ENCODE measurements at places on chromosomes 12 and 14.

- peak; percentile 35 for DNase-seq
Measured at GRCh38 chr14:43789458-43789857, 717.6 kb downstream of the FSCB start.

- DNase-seq: peak; percentile 65
Measured at GRCh38 chr14:45426685-45427282, 173.8 kb upstream of the MIS18BP1 start.

GRCh38 chr14:92451245-92451644 lies 62.3 kb upstream of the RIN3 start:
- no peak for DNase-seq

- DNase-seq: no peak
Measured at GRCh38 chr14:101196795-101197590, 293.5 kb upstream of the RTL1 start.

GRCh38 chr12:16573398-16574077 lies 32.4 kb downstream of the LMO3 start:
- DNase-seq: no peak

- DNase-seq: no peak
Measured at GRCh38 chr12:54421175-54421878, 2.3 kb upstream of the ITGA5 start.

- DNase-seq: no peak
Measured at GRCh38 chr12:43740511-43741100, 18.0 kb downstream of the PUS7L start.

- no peak for DNase-seq
Measured at GRCh38 chr12:62537551-62537950, 70.9 kb downstream of the MON2 start.

- DNase-seq: no peak
Measured at GRCh38 chr14:22814941-22815713, at the start of gene SLC7A7. Gene SLC7A7, minus strand, starts transcription at chr14:22815435. Its CDS starts 2,037 bp downstream, at chr14:22813398.

GRCh38 chr12:64205542-64205941 lies 16.6 kb downstream of the KICS2 start:
- DNase-seq: no peak

DNA sequence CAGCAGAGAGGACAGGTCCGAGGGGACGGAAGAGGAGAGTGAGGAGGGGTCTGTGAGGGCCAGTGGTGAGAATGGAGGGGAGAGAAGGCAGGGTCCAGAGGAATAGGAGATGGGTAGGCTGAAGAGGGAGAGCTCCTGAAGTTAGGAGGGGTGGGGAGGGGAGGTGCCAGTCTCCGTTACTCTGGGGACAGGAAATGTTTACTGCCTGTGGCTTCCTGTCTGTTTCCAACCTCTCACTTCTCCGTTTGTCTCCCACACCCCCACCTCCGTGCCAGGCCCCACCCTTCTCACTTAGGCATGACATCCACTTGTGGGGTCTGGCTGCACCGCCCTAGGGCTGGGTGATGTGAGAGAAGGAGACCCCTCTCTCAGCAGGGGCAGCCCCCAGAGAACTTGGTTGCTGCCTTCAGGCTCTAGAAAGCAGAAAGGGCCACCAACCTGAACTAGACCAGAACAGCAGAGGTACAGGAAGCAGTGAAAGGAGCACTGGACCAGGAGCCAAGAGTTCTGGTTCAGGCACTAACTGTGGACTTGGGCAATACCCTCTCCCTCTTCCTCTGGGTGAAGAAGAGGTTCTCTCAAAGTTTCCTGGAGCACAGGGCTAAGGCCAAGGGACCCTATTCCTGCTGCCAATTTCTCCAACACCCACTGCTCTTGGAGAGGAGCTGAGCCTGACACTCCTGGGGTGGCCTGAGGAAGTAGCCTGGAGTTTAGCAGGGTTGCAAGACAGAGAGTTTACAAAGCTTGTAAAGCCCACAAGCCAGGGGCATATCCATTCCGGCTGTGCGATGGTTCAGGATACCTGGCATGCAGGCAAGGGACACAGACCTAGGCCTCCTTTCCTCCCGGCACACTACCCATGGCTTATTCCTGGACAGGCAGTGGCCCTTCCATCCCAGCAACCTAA lies 5.5 kb downstream of the ITGA5 start:
- DNase-seq: no peak

GRCh38 chr14:24093901-24094840 lies at the start of gene PCK2:
Gene PCK2, plus strand, starts transcription at chr14:24094311. Its CDS starts 95 bp downstream, at chr14:24094406.
- peak; percentile 84 for DNase-seq

DNA sequence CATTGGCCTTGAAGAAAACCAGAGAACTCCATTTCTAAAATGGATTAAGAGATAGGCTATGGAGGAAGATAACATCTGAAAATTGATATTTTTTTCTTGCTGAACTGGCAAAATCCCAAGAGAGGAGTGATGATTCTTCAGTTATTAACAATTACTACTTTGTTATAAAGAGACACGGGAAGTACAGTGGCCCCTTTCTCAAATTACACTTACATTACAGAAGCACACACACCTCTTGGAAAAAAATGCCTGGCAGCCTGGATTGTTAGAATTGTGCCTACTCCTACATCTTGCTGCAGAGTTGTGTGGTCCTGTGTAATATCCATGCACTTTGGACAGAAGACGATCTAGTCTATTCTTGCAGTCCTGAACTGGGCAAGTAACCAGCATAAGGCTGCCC lies 71.7 kb downstream of the TGFB3 start:
- DNase-seq: no peak

DNA sequence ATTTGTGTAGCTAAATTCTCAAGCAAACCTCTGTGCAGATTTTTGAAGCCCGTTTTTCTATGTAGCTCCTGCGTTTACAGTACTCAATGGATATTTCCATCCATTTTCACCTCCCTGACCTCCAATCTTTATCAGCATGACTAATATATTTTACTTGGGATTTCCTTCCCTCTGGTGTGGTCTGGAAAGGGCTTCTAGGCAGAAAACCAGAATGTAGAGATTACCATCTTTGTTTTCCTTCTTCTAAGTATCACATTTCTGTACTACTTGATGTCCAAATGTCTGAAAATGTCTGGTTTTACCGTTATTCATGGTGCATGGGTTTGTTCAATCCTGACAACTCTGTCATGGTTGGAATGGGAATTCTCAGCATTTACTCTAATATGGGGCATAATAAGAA lies 907.6 kb upstream of the FLRT2 start:
- no peak for DNase-seq

DNA sequence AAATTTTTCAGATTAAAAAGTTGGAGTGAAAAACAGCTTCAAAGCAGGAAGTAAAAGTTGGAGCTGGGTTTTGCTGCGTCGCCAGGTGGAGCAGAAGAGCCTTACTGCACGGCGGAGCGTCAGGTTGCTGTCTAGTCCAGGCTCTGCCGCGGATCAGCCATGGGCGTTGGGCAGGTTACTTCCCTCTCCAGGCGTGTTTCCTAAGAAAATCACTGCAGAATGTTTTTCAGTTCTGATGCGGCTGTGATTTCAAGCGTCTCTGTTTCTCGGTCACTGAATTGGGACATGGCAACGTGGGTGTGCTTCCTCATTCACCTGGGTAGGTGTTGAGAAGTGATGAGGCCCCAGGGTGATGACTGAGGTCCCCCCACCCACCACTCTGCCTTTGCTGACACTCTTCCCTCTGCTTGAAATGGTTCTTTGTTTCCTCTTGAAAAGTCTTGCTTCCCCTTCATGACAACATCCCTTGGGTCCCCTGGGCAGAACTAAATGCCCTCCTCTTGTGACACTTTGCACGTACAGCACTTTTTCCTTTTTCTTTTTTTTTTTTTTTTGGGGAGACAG lies 7.6 kb downstream of the EVL start:
- DNase-seq: no peak

GRCh38 chr14:91438845-91439244 lies 21.2 kb upstream of the CCDC88C start:
- no peak for DNase-seq

GRCh38 chr14:102867826-102868580 lies 54.5 kb upstream of the AMN start:
- DNase-seq: no peak

DNA sequence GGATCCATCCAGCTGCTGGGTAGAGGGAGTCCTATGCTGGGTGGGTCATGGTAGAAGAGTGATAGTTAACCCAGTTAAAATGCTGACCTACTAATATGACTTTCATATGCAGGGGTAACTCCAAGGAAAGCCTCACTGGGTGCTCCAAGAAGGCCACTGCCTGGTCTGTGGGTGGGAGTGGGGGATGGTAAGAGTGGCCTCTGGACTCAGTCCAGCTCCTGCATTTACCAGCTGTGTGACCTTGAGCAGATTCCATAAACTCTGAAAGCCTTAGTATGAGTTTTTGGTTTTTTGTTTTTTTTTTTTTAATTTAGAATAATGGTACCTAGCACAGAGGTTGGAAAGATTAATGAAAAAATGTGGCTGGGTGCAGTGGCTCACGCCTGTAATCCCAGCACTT lies 51.6 kb downstream of the ARF6 start:
- no peak for DNase-seq

DNA sequence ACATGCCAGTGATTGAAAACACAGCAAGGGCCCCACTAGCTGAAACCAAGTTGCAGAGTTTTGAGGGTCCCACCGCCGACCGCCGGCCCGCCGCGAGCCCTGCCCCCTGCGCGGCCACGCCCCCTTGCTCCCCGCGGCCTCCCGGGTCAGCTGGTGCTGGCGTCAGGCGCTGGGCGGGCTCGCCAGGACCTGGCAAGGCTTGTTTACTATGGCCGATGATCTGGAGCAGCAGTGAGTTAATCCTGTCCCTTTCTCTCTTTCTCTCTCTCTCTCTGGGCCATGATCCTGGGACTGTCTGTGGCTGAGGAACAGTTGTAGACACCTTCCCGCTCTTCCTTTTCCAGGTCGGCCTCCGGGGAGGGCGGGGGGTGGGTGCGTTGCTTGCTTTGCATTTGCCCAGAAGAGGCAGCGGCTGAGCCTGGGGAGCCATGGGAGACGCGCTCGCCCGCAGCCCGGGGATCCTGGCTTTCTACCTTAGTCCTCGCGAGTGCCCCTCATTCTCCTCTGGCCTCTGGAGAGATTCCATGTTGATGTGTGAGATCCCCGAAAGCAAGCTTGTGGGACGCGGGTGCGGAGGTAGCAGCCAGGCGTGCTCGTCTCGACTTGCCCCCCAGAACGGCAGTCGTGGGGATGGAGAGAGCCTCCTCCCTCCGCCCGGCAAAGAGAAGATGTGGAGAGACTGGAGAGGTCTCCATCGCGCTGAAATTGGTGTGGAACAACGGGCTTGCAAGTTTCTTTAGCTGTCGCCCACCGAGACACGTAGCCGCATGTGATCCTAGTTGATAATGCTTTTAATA lies at the start of gene ABHD4:
Gene ABHD4, plus strand, starts transcription at position 202 of the 797 bp plus-strand sequence. Its CDS starts 7 bp downstream, at position 209.
- no peak for DNase-seq

GRCh38 chr14:33709283-33709682 lies 241.6 kb downstream of the EGLN3 start:
- no peak for DNase-seq

- DNase-seq: no peak
Measured at GRCh38 chr12:105554856-105555255, 224.4 kb downstream of the C12orf75 start.

- DNase-seq: no peak
Measured at GRCh38 chr12:11361151-11361550, 34.2 kb downstream of the PRB2 start.

DNA sequence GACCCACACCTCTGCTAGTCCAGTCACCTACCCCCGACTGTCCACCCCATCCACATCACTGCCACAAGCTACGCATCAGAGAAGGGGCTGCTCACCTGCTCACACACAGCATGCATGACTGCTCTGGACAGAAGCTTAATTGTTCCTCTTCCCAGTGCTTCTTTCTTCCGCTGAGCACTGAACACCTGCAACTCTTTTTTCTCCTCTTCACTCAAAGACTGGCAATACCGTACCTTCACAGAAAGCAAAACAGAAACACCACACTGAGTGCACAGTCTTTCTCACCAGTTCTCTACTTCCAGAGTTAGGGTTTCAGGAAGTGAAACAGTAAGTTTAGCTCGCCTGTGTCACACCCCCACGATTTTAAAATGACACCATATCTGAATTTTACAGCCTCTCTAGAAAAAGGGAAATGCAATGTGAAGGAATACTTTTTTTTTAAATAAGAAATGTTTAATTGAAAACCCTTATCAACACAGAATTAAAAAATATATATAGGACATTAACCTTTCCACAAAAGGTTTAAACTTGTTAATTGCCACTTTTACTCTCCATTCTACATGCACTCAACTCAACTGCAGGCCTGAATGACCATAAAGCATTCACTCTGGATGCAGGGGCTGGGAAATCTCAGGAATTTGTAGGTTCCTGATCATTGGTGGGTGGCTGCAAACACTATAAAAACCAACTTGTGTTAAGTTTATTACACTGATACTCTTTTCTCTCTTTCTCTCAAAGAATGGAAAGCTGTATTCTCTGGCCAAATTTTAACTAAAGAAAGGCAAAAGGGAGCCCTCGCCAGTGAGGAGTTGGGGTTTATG lies 120.0 kb downstream of the PRICKLE1 start:
- no peak for DNase-seq

- no peak for DNase-seq
Measured at GRCh38 chr14:57086271-57087162, 182.2 kb downstream of the EXOC5 start.

DNA sequence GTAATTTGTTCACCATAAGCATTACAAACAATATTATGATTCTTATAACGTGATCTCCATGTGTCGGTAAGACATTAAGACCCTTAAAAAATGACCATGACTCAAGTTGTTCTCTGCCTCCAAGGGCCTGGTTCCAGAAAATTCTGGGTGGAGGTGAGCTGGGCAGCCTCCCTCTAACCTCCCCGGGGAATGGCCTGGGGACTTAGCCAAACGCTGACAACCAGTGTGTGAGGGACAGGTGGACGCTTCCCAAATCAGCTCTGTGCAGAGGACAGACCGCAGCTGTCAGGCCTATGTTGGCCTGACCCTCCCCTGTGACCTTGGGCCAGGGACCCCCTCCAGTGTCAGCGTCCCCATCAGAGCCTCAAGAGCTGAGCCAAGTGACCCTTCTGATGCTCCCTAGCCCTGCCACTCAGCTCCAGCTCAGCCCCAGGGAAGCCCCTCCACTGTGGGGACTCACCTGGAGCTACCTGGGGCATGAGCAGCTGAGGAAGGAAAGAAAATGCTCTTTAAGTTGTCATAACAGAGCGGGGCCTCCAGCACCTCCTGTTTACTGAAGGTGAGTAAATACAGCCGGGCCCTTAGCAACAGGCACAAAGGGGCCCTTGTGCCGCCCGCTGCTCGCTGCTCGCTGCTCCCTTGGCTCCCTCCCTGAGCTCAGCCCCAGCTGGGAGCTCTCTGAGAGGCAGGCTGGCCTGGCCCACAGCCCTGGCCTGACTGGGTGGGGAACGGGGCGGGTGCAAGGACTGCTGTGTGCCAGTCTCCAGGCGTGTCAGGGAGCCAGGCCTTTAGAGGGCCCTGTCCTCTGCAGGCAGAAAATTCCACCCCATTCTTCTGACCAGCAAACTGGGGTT lies 116.6 kb downstream of the CALM1 start:
- peak; percentile 96 for DNase-seq

GRCh38 chr12:95848575-95849388 lies 10.0 kb upstream of the SNRPF start:
- DNase-seq: peak; percentile 23

DNA sequence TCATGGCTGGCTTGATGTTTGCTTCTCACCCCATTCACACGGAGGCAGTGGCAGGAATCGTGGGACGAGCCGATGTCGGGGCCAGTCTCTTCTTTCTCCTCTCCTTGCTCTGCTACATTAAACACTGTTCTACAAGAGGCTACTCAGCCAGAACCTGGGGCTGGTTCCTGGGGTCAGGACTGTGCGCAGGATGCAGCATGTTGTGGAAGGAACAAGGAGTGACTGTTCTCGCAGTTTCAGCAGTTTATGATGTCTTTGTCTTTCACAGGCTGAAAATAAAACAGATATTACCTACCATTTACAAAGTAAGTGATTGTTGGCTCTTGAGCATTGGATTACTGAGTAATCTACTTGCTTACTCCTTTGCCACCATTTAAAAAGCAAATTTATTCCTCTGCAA lies 170.6 kb downstream of the TMTC2 start:
- no peak for DNase-seq

- no peak for DNase-seq
Measured at GRCh38 chr12:113060336-113060960, 3.9 kb downstream of the DTX1 start.

Data from NCI-H748 treated with DMSO at 0.1 percent for 48 hours (cell line).